Right lobe of liver (tissue), 6 donors: ENCODE measurements at places on chromosomes 3 and 15.

DNA sequence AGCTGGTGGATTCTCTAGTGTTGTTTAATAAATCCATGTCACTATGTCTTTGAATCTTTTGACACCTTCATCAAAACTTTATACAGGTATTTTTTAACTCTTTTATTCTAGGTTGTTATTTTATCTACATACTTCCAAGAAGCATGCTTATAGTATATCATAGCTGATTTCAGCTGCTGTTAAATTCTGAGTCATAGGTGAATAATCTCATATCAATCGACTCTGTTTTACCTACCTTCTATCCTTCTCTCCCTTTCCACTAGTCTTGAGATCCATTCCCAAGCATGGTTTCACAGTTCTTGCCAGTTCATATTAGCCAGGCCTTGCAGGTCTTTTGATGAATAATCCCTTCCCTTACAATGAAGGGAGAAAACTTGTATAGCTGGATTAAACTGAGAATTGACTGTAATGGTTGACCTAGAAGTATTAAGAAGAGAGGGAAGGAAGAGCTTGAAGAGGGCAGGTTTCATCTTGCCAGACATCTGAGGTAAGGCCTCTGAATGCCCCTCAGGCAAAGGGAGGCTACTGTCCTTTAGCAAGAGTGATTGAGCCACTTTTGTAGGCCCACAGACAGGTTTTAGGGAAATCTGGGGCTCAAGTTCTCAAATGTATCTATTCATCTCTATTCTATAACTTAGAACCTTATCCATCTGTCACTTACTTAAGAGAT is 146.4 kb downstream of the EPHA6 start:
- no peak for DNase-seq

DNA sequence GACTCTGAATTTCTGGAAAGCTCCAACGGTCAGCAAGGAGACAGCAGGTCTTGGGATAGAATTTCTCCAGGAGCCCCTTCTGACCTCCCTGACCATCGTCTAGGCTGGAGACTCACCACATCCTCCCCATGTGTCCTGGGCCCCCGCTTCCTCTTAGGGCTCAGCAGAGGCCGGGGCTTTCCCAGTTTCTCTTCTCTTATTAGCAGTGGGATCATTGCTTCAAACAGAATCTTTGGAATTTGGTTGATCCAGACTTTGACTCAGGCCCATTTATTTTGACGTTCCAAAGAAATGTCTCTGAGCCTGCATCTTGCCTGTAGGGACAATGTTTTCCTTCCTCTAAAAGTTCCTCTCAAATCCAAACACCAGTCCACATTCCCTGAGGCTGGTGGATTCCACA is 38.4 kb upstream of the SLC6A6 start:
- no peak for DNase-seq

DNA sequence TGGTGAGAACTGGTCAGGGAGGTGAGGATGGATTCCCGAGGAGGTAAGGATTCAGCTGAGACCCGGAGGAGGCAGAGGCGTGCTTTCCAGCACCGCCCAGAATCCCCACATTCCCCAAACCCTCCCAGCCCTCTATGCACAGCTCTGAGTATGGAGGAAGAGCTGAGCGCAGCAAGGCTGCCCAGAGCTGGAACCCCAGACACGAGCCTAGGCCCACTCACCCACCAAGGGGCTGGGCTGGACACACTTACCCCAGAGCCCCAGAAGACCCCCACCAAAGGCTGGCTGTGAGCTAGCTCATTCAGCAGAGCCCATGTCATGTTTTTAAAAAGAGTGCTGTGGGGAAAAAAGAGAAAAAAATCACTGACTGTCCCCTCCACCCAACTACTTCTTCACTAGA is 271.5 kb downstream of the XXYLT1 start:
- DNase-seq = peak; percentile 28

DNA sequence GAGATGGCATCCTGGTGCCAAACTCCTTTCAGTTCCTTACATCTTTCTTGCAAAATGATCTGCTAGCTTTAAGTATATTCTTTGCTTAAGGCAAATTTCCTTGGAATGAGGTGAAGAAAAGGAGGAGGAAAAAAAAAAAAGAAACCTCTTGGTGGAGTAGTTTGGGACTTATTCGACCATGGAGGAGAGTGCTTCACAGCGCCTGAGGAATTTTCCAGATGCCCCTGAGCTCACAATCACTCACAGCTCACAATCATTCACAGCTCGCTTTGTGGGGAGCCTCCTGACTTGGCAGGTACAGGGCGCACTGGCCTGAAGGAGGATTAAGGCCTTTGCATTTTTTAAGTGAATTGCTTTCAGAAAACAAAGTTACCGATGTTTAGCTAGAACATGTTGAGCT is 53.9 kb downstream of the BOC start:
- DNase-seq = no peak

DNA sequence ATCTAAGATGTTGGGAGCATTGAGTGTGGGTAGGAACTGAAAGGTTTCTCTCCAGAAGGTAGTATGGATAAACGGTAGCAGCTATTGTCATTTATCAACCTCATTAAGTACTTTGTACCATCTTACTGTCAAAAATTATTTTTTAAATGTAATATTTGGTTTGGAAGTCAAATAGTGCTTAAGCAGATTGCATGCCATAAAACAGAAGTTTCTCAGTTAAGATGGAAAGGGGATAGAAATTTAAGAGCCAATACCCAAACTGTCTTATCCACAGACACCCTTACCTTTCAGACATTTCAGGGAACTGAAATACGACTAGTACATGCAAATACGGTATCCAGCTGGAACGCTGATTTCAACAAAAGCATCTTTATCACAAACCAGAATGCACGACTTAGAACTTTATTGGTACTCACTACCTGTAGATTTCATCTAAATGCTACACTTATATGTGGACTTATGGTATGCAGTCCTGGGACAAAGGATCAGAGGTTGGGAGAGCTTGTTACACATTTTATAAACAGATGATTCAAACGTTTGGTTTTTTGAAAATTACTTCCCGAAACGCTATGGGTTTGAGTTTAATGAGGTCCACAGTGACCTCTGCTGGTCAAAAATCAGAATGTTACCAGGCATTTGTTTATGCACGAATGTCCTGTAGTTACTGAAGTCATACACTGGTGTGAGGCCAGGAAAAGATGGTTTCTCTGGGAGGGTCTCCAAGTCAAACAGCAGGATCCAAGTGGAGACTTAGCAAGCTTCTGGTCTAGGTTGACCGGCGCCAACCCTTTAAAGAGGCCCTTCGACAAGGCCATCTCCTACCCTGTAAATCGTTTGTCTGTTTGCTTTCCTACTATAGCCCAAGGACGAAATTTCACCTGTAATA is 45.7 kb upstream of the DUT start:
- no peak for DNase-seq
